Stimulated activated CD8-positive, alpha-beta memory T cell treated with anti-CD3 and anti-CD28 coated beads, Interleukin-15, amount 100 ng/mL, for 4 hours (primary cell): ENCODE measurements at places on chromosomes 3 and 15.

DNA sequence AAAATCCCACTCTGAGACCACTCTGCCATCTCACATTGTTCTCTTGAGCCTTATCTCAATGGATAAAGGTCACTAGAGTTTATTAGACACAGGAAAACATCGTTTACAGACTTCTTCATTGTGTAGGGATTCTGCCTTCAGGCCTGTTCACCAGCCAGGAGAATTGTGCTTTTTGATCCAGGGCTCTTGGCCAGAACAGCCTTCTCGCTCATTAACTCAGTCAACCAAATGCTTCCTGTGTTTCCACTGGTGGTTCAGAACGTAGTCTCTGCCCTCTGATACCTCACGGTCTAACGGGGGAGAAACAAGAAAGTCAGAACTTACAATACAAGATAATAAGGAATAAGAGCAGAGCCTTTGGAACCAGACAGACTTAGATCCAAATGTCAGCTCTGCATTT, 54.2 kb upstream of the TSEN2 start:
- DNase-seq, result no peak

GRCh38 chr3:31425401-31425800, 107.3 kb upstream of the STT3B start:
- DNase-seq, result no peak

- DNase-seq, result no peak
Observed at GRCh38 chr15:96107916-96108315, 222.6 kb upstream of the NR2F2 start.

DNA sequence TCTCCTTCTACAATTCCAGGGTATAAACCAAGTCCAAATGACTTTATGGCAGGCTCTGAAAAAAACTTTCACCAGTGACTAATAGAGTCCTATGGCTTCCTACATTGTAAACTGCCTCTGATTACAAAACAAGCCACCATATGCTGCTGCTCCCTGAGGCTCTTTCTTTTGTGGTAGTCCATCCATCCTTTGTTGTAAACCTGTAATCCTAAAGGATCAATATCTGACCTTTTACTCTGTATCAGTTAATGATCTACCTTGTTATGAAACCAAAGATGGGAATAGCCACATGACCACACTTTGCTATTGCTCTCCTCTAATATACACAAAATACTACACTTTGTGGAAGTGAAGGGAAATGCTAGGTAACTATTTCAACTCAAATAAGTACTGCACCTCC, 434.7 kb upstream of the AGTR1 start:
- DNase-seq, result no peak

DNA sequence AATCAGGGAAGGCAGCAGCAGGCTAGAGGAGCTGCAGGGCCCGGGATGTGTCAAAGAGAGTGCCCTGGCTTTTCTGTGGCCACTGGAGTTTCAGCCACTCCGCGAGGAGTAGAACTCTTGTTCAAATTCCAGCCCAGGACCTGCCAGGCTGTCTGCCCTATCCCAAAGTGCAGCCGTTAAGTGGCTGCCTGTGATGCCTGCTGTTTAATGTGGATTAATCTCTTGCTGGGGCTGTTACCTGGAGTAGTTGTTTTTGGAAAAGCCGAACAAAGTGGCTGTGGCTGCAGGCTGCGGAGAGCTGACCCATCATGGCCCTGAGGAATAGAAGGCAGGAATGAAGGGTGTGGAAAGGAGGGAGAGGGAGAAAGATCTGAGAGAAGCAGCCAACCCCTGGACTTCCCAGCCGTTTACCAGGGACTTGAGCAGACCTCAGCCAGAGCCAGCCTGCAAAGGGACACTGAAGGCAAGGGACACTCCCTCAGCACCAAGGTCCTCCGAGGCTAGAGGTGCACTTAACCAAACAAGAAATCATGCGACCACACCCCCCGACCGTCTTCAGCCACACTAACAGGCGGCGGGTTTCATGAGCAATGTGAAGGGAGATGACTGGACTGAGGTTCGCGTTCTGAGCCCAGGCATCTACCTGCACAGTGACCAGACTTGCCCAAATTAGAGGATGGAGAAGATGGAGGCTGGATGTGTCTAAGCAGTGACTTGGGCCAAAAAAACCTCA, 4.7 kb downstream of the CDAN1 start:
- DNase-seq, result no peak

DNA sequence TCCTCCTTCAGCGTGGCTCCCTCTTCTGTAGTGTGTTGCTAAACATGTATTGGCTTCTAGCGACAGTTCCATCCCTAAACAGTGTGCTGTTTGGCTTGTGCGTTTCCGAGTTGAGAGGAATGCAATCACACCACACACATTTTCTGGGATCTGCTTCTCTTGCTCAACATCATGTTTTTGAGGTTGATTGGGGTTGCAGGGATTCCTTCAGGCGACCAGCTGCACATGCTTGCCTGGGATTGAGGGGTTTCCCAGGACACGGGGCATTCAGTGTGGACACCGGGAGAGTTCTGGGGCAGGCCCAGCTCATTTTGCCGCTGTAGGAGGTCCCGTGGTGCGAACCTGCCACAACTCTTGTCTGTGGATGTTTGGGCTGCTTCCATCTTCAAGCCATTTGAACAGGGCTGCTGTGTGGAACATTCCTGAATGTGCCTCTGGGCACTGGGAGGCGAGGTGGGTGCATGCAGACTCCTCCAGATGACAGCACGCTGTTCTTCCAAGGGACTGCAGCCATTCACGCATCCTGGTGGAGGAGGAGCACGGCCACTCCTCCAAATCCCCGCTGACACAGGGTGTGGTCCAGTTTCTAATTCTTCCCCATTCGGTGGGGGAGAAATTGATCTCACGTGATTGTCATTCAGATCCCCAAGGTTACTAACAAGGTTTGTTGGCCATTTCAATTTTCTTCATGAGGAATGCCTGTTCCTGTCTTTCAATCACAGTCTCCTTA, 82.8 kb downstream of the PLXNA1 start:
- DNase-seq, result no peak
